GM06990 (cell line): ENCODE measurements at places on chromosomes 1 and 21.

- DNase-seq, result no peak
Measured at GRCh38 chr1:11530731-11531311, 51.9 kb downstream of the DISP3 start.

DNA sequence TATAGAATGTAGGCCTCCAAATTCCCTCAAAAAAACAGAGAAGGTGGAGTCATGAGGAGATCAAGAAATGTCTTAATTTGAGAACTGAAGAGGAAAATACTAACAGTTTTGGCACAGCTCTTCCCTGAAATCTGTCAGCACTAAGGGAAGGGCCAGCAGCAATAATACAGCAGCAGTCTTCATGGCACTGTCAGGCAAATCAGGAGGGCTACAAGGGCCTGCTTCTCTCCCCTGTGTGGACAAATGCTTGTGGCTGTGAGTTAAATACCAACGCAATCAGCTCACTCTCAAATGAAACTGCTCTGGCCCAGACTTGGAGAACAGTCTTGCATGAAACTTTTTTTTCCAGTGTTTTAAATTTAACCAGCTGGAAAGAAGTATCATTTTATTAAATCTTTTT, 20.5 kb upstream of the CNN3 start:
- DNase-seq, result no peak

GRCh38 chr1:227934476-227935313, 13.0 kb downstream of the WNT9A start:
- no peak for DNase-seq

GRCh38 chr1:246083416-246083815, 423.7 kb downstream of the SMYD3 start:
- DNase-seq, result no peak

GRCh38 chr1:18883636-18884418, 18.5 kb downstream of the ALDH4A1 start:
- peak; percentile 35 for DNase-seq

DNA sequence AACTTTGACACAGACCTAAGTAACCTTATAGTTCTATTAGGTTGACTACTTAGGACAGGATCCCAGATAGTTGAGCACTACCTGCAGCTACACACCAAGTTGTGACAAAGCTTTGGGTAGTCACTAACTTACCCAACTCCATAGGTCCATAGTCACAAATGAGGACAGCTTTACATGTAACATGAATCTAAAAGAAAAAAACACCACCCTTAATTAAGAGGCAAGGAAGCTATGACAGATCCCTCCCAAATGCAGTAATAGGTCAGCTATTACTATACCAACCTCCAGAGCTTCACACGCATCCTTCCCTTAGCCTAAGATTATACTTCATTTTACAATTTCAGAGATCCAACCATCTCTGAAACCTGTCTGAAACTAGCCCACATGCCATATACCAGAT, 12.7 kb upstream of the RAB42 start:
- DNase-seq, result no peak

DNA sequence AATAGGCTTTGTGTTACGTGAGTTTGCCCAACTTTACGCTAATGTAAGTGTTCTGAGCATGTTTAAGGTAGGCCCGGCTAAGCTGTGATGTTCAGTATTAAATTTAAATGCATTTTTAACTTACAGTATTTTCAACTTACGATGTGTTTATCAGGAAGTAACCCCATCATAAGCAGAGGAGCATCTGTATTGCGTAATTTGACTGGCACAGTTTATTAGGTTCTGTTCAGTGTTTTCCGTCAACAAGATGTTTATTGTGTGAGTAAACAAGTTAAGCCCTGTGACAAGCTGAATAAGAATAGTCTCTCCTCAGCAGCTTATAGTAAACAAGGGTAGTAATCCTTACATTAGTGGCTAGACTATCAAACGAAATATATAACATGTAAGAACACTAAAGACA, 27.2 kb upstream of the SHISA4 start:
- DNase-seq, result no peak

DNA sequence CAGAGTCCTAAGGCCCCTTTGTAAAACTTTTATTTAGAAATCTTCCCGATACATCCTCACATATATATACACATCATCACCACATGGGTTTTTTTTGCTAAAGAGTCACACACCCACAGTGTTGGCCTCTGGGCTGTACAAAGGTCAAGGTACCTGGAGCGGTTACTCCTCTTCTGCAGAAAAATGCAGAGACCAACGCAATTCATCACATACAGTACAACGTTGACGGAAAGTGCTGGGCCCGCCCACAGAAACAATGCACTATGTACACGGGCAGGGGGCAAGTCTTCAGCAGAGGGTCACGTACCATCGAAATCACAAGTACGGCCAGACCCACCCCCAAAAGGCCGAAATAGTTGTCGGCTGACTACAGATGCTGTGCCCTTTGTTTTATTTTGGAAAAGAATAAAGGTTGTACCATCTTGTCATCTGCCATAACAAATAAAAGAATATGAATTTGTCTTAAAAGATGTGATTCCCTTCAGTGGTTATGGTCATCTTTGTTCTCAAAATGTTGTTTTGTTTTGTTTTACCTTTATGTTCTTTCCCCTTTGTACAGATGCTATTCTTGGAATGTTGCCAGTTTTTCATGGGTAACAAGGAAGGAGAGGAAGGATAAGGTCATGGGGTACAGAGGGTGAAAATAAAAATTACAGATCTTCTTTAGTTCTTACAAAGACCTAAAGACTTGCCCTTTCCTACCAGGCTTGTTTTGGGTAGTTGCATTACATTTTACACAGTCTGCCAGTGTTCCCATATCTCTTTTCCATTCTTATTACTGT, 15.6 kb downstream of the TAL1 start:
- DNase-seq, result no peak

DNA sequence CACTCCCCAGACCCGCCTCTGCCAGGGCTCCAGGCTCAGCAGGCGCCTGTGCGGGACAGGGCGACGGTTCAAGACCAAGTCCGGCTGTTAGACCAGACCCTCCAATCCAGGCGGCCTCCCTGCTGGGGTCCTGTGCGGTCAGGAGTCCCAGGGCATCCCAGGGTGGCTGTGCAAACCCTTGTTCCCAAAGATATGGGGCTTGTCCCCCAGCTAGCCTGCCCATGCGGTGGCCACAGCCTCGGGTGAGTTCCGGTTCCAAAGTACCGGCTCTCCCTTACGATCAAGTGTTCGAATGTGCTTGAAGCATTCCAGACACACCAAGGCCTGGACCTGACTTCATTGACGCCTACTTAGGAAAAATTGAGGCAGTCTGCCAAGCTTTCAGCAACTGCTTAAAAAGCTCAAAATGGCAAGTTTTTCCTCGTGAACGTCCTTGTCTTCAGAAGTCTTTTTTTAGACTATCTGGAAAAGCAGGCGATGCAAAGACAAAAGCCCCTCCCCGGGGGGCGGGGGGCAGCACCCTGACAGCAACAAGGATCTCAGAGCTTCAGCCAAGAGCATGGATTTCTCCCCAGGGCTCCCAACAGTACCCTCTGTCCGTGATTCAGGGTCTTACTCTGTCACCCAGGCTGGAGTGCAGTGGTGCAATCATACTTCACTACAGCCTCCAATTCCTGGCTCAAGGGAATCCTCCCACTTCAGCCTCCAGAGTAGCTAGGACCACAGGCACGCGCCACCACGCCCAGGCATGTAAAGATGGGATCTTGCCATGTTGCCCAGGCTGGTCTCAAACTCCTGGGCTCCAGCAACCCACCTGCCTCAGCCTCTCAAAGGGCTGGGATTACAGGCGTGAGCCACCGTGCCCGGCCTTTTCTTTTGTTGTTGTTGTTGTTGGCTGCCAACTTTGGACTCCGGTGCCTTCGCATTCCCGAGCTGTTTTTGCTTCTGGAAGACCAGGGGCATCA, 2.3 kb downstream of the FAAP20 start:
- no peak for DNase-seq
